T-cell (primary cell): ENCODE measurements at places on chromosomes 12 and 14. TPM values are rescaled to one million over a fixed set of nuclear protein-coding genes. Genes with fewer than 3 reads are reported as not detected.
A peak's percentile ranks its signal among the peaks of the same experiment; 100 is the strongest.

Gene LHX5
- total RNA-seq = not detected

DNA sequence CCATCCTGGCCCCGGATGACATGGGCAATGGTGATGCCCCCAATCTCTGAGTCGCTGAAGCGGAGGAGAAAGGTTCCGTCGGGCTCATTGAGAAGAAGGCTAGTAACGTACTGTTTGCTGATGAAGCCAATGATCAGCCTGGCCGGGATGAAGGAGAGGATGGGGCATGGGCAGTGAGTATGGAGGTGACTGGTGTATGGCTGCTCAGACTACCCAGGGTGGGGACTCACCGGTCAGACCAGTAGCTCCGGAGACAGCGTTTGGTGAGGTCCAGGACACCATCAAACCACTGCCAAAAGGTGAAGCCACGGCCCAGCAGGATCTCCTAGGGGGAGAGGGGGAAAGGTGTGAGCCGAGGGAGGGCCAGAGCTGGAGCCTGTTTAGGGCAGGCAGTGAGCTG lies 10.9 kb downstream of the NAB2 start:
- H3K27me3 ChIP-seq = no peaks in the 10 kb centered on the region
- H3K27ac ChIP-seq = no peak overlapping the region
- no peak for DNase-seq
- H3K36me3 ChIP-seq = peaks cover 82% of the 10 kb centered on the region
- peaks cover 12% of the 10 kb centered on the region for H3K4me1 ChIP-seq

- H3K36me3 ChIP-seq = peaks cover 79% of the 10 kb centered on the region
- H3K4me1 ChIP-seq = peaks cover 31% of the 10 kb centered on the region
- H3K27me3 ChIP-seq = no peaks in the 10 kb centered on the region
- no peak for DNase-seq
Observed at GRCh38 chr12:54956322-54956721, 28.2 kb downstream of the TESPA1 start.

DNA sequence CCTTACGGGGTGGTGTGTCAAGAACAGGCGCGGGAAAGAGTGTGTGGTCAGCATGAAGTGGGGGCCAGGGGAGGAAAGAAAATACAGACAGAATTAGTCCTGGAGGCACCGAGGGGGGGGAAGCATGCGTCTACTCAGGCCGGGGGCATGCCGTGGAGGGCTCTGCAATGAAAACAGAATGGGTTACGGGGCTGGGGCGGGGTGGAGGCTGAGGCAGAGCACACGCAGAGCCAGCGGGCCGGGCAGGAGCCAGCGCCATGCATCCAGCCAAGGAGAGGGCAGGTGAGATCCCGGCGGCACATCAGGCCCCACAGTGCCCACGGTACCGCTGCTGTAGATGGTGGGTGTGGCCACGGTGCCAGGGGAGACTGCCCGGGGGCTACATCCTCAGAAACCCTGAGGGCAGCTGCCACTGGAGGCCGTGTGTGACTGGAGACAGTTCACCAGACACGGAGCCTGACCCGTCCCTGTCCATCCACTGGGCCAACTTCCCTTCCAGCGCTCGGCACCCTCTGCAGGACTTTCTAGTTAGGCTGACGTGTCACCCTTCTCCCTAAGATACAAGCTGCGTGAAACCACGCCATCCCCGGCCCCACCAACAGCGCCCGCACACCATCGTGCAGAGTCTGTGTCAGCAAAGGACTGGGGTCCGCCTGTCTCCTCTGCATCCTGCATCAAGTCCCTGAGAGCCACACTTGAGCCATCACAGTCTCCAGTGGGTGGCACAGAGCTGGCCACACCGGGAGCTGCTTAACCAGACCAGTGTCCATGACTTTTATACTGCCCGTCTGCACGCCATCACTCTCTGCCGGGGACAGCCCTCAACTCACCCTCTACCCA lies 87.4 kb downstream of the PIWIL1 start:
- H3K27ac ChIP-seq = no peak overlapping the region
- no peaks in the 10 kb centered on the region for H3K4me1 ChIP-seq
- DNase-seq = no peak
- no peaks in the 10 kb centered on the region for H3K36me3 ChIP-seq
- no peak overlapping the region for H3K4me3 ChIP-seq
- peaks cover 2% of the 10 kb centered on the region for H3K27me3 ChIP-seq

GRCh38 chr12:119547001-119547400 lies 46.6 kb upstream of the TMEM233 start:
- no peak for DNase-seq
- peaks cover 7% of the 10 kb centered on the region for H3K27me3 ChIP-seq
- H3K36me3 ChIP-seq = no peaks in the 10 kb centered on the region
- H3K27ac ChIP-seq = no peak overlapping the region
- no peak overlapping the region for H3K4me3 ChIP-seq

Gene CD163
- 0.70 TPM for total RNA-seq

GRCh38 chr12:115691123-115691522 lies 586.4 kb downstream of the MED13L start:
- no peak for DNase-seq
- no peaks in the 10 kb centered on the region for H3K4me1 ChIP-seq
- H3K27me3 ChIP-seq = no peaks in the 10 kb centered on the region

DNA sequence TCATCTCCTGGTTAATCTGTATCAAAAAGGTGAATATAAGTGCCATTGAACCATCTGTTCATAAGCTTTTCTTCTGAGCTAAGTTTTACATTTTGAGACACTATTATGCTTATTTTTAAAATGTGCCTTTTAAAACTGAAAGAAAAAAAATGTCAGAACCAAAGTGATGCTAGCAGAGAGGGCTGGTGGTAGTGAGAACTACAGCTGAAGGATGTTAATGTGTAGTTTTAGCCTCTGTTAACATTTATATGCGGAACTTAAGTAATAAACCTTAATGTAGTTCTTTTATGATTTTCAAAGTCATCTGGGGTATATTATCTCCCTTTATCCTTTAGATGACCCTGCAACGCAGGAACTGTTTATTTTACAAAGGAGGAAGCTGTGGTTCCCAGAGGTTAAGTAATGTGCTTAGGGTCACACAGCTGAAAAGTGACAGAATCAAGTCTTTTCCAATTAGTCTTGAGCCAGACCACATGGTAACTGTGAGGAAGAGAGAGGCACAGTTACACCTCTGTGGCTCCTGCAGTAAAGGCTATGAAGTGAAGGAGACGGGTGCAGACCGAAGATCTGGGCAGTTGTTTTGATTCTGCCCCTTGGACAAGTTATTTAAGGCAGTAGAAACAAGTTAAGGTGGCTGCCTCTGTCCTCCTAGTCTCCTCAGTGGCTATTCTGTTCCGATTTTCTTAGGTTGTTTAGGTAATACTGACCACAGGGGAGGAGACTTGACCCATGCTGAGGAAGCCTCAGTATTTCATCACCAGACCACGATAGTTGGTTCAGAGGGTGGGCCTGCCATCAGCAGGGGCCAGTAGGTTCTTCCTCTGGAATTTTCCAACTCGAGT lies 23.9 kb downstream of the GNG2 start:
- H3K36me3 ChIP-seq = no peaks in the 10 kb centered on the region
- peak overlapping the region; percentile 32 for H3K27ac ChIP-seq
- no peaks in the 10 kb centered on the region for H3K27me3 ChIP-seq
- DNase-seq = no peak

DNA sequence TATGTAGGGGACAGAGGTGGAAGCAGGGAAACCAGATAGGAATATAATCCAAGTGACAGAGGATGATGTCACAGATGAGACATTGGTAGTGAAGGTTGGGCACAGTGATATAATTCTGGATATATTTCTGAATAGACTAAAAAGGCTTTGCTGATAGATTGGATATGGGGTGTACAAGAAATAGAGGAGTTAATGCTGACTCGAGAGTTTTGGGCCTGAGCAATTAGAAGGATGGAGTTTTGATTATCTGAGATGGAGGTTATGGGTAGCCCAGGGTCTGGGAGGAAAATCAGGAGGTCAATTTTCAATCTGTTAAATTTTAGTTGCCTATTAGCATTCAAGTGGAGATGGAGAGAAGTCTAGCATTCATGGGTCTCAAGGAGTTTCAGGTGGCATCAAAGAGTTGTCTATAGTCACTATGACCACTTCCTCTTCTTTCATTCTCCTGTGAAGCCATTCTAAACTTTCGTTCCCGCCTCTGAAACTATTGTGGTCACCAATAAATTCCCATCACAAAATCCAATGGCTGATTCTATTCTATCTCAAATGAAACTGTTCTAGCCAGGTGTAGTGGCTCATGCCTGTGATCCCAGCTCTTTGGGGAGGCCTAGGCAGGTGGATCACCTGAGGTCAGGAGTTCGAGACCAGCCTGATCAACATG lies 10.6 kb upstream of the ANO6 start:
- no peak overlapping the region for H3K4me3 ChIP-seq
- DNase-seq = no peak
- no peaks in the 10 kb centered on the region for H3K36me3 ChIP-seq
- H3K4me1 ChIP-seq = peaks cover 18% of the 10 kb centered on the region

GRCh38 chr14:24678801-24679247 lies 44.8 kb upstream of the GZMB start:
- H3K27me3 ChIP-seq = no peaks in the 10 kb centered on the region
- H3K36me3 ChIP-seq = no peaks in the 10 kb centered on the region
- peak overlapping the region; percentile 53 for H3K27ac ChIP-seq

- DNase-seq = no peak
- no peak overlapping the region for H3K27ac ChIP-seq
- H3K4me3 ChIP-seq = no peak overlapping the region
Observed at GRCh38 chr14:72776701-72777261, 117.1 kb downstream of the DPF3 start.

DNA sequence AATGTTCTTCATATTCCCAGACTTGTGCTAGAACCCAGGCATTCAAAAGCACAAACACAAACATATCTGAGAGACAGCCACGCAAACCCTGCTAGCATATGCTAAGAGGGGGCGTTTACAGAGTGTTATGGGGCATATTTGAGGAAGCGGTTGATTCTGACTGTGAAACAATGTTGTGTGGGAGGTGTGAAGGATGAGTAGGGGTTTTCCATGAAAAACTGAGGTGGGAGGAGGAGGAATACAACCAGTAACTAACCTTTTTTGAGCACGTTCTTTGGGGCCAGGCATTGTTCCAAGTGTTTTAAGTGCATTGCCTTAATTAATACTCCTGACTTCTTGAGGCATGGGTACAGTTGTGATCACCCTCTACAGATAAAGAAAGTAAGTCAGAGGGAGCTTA lies 499.5 kb downstream of the AACS start:
- H3K36me3 ChIP-seq = no peaks in the 10 kb centered on the region
- H3K4me3 ChIP-seq = no peak overlapping the region
- no peak for DNase-seq
- H3K27me3 ChIP-seq = no peaks in the 10 kb centered on the region

GRCh38 chr14:69231486-69231885 lies 28.5 kb upstream of the GALNT16 start:
- H3K27ac ChIP-seq = no peak overlapping the region
- no peak overlapping the region for H3K4me3 ChIP-seq
- no peaks in the 10 kb centered on the region for H3K27me3 ChIP-seq

Gene GPX2
- total RNA-seq = 0.93 TPM

GRCh38 chr12:14264778-14265177 lies 100.7 kb upstream of the ATF7IP start:
- DNase-seq = no peak
- H3K4me3 ChIP-seq = no peak overlapping the region
- H3K4me1 ChIP-seq = peaks cover 3% of the 10 kb centered on the region
- no peaks in the 10 kb centered on the region for H3K36me3 ChIP-seq
- H3K27me3 ChIP-seq = no peaks in the 10 kb centered on the region

Gene PLCZ1
- total RNA-seq = not detected

DNA sequence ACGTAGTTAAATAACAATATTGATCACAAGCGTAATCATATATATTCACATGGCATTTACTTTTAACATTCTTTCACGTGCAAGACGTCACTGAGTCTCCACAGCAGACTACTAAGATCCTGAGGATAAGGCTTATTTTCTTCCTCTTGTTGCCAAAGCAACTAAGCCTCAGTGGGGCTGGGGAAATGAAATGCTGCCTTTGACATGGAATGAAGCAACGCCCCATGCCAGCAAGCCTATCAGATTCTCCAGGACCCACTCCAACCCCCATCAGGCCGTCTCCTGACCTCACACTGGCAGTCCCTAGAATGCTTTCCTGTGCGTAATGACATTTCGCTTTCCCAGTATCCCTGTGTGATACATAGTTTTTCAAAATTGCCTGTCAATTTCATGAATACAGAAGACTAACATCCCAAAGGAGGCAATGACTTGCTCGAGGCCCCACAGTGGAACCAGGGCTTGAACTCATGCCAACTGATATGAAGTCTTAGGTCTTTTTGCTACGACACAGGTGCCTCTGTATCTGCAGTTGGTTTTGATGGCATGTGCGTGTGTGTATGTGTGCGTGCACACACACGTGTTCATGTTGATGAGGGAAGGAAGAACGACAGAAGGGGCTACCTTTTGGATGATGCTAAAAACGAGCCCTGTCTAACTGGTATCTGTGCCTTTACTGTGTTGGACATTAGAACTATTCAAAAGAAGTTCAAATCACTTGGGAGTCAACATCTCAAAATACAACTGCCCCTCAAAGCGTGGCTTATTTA lies 239.1 kb downstream of the VRK1 start:
- H3K4me1 ChIP-seq = no peaks in the 10 kb centered on the region
- H3K36me3 ChIP-seq = no peaks in the 10 kb centered on the region
- peaks cover 15% of the 10 kb centered on the region for H3K27me3 ChIP-seq
- no peak overlapping the region for H3K4me3 ChIP-seq
- no peak overlapping the region for H3K27ac ChIP-seq
- no peak for DNase-seq

DNA sequence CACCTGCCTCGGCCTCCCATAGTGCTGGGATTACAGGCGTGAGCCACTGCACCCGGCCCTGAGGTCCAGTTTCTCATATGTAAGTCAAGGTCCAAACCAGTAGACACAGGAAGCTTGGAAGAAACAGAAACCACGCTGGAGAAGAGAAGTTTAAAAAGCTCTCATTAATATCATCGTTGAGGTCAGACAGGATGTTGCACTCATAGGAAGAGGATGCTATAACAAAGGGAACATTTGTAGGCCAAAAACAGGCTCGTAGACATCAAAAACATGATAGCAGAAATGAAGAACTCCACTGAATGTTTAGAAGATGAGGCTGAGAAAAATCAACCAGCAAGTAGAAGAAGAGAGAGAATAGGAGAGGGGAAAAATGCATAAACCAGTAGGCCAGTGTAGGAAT lies 46.8 kb downstream of the ACACB start:
- H3K4me1 ChIP-seq = no peaks in the 10 kb centered on the region
- H3K4me3 ChIP-seq = no peak overlapping the region
- DNase-seq = no peak
- no peaks in the 10 kb centered on the region for H3K36me3 ChIP-seq

DNA sequence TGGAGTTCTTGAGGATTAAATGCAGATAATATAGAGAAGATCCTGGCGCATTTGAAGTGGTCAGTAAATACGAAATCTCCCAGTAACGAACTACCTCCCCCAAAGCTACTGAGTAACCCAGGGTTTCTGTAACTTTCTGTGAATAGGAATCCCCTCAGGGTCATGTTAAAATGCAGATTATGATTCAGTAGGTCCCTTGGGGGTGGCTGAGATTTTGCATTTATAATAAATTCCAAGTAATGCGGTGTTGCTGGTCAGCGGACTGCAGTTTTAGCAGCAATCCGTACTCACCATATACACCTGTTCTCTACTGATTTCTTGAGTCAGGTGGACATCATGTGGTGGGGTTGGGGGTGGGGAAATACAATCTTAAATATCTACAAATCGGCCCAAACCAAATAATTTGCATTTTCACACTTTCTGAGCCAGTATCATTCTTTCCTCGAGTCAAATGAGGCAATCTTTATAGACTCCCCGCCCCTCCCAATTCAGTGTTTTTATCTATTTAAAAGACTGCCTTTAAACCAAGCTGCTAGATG lies 868 bp downstream of the SPATA7 start:
- H3K27me3 ChIP-seq = no peaks in the 10 kb centered on the region
- no peak for DNase-seq
- no peaks in the 10 kb centered on the region for H3K36me3 ChIP-seq
- peak overlapping the region; percentile 81 for H3K4me3 ChIP-seq

GRCh38 chr12:30796891-30797371 lies 42.2 kb upstream of the CAPRIN2 start:
- DNase-seq = no peak
- no peaks in the 10 kb centered on the region for H3K36me3 ChIP-seq
- no peaks in the 10 kb centered on the region for H3K4me1 ChIP-seq
- H3K4me3 ChIP-seq = no peak overlapping the region
- peaks cover 42% of the 10 kb centered on the region for H3K27me3 ChIP-seq
- H3K27ac ChIP-seq = no peak overlapping the region
